Choroid plexus epithelial cell (primary cell): ENCODE measurements at places on chromosomes 6 and 20.

DNA sequence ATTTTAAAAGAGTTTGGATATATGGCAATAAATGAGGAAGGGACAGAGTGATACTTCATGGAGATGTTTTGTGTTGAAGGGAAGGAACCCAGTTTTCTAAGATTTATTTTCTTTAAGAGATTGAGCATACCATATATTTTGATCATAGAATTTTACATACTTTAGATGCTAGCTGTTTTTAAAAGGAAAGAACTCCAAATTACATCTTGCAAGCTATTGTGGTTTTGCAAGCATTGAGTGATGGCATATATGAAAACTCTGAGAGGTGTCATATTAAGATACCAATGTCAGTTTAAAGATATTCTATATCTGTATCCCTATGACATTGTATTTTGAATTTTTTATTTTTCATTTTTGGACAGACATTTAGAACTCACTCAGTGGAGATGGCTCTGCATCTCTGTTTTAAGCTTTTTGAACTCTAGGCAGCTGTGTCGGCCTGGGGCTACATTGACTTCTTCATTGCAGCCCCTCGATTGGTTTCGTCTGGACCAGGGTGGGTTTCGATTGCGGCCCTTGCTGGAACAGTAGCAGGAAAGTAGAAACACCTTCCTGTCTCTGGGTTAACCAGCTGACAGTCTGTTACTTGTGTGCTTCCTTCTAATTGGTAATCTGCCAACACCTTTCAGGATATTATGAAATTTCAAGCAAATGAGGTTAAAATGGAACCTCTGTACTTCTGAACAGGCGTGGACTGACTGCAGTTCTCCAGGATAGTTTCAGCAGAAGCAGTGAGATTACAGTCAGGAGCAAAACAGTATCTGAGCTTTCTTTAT, 14.0 kb downstream of the IGF2R start:
- peak; percentile 86 for DNase-seq

DNA sequence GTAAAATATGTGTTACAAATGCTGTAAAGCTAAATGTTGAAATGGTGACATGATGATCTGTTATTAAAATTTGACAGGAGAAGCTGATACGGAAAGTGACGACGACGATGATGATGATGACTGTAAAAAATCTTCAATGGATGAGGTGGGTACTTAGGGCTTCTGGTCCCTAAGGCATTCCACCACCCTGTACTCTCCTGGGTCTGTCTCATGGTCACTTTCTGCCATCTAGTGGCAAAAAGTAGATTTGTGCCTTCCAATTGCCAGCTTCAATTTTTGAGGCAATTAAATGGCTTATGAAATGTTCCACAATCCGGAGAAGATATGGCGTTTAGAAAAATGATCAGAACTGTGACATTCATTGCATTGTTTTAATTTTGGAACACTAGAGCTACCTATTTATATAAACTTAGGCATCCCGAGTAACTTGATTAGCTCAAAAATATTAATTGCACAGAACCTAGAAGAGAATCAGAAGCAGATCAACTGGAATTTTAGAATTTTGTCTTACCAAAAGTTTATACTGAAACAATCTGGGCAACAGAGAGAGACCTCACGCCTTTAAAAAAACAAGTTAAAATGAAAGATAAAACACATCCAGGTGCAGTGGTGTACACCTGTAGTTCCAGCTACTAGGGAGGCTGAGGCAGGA, 346.5 kb upstream of the PLCB4 start:
- DNase-seq = peak; percentile 85

DNA sequence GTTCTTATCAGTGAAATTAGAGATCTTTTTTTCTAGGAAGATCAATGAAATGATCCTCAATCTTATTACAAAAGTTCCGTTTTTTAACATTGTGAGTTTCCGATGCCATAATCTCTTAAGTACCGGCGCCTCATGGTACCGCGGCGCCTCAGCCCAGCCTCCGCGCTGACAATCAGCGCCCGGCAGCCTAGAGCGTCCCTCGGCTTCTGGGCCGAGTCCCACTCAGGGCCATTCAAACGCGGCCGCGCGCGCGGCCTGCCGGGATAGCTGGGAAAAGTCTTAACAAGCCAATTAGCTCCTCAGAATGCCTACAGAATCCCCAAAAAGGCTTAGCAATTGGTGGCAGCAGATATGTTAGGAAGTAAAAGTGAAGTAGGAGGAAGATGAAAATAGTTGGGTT, 204.8 kb downstream of the ADGB start:
- peak; percentile 16 for DNase-seq

GRCh38 chr20:5651746-5652145, 98.5 kb upstream of the SHLD1 start:
- no peak for DNase-seq

- no peak for DNase-seq
Measured at GRCh38 chr6:134719286-134719685, 230.6 kb downstream of the ALDH8A1 start.

- DNase-seq = peak; percentile 50
Measured at GRCh38 chr6:35015996-35016395, 125.1 kb downstream of the TCP11 start.

DNA sequence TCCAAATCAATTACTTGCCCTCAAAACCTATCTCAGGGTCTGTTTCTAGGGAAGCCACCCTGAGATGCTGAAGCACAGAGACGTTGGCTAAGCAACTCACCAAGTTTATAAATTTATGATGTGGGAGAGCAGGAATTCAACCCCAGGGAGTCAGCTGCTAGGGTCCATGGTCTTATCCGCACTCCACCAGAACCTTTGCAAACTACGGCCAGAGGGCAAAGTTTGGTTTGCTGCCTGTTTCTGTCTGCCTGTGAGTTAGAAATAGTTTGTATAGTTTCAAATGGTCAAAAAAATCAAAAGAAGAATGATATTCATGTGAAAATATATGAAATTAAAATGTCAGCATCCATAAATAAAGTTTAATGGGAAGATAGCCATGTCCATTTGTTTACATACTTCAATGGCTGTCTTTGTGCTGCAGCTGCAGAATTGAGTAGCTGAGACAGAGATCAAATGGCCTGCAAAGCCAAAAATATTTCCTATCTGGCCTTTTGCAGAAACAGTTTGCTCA, 83.7 kb upstream of the ZFP64 start:
- DNase-seq = no peak

GRCh38 chr6:124670801-124671200, 291.4 kb upstream of the RNF217 start:
- DNase-seq = no peak

- peak; percentile 36 for DNase-seq
Measured at GRCh38 chr20:9400171-9401025, 114.0 kb upstream of the LAMP5 start.

GRCh38 chr20:45890077-45890984, 677 bp downstream of the NEURL2 start:
- DNase-seq = peak; percentile 91

DNA sequence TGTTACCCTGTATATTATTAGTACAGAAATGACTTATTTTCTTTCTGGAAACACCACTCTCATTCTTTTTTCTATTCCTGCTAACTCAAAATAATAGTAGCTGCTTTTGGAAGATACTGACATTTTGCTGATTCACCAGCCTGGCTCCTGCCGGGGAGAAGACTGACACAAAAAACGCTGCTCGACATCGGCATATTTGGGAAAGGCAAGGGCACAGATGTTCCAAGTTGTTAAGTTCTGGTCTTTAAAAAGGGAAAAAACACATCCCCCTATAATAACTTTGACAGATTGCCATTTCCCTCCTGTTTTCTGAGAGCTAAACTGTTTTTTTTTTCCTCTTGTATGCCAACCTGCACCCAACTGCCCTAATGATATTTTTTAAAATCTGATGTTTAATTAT, 55.4 kb downstream of the CTNNBL1 start:
- no peak for DNase-seq

DNA sequence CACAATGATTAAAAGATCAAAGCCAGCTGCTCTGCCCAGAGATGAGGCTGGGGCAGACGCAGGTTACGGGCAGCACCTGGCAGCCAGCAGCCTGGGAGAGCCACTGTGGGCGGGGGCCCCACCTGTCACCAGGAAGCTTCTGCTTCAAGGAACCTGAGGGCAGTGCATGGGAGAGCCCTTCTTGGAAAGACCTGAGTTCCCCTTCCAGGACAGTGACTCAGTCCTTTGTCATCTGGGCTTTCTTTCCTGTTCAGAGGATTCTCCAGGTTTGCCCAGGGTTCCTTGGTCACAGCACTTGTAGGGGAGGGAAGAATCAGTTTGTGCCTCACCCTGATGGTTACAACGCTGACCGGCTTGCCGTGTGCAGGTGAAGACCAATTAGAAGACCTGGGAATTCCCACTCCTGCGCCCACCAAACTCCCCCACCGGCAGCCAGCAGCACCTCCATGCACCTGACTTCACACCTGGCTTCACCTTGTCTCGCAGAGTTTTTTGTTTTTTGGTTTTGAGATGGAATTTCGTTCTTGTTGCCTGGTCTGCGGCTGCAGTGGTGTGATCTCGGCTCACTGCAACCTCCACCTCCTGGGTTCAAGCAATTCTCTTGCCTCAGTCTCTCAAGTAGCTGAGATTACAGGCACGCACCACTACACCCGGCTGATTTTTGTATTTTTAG, 2.0 kb downstream of the ZBP1 start:
- DNase-seq = no peak

DNA sequence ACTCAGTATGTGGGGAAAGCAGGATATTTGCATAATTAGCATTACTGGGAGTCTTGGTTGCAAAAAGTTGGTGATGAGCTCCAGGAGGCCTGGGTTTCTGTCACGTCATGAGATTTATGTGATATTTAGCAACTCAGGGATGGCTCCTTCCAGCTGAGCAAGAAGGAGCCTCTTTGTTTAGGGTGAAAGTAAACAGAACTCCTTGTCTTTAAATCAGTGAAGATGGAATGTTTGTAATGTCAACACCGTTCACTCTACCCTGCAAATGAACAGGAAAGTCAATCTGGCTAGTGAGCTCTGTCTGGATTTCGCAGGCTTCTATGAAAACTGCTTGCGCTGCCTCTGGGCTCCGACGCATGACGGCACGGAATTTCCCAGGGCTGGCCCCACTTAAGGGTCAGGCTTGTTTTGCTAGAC, 86.9 kb downstream of the PXDC1 start:
- DNase-seq = peak; percentile 59
